HFF-Myc (cell line): ENCODE measurements at places on chromosomes 4 and X.

DNA sequence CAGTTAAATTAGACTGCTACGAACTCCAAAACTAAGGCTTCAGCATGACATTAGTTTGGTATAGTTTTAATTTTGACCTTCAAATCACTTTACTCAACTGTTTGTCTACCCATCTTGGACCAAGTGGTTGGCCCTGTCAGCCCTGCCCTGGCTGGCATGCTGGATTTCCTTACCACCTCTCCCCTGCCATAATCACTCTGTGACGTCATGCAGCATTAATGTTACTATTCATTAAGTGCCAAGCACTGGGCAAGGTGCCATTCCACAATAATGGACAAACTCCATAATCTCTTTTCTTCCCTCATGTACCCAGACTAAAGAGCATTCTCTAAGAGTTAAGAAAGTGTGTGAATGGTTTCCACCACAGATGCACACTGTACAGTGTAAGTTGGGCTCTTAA is 277.0 kb upstream of the INTU start:
- no peak for DNase-seq

DNA sequence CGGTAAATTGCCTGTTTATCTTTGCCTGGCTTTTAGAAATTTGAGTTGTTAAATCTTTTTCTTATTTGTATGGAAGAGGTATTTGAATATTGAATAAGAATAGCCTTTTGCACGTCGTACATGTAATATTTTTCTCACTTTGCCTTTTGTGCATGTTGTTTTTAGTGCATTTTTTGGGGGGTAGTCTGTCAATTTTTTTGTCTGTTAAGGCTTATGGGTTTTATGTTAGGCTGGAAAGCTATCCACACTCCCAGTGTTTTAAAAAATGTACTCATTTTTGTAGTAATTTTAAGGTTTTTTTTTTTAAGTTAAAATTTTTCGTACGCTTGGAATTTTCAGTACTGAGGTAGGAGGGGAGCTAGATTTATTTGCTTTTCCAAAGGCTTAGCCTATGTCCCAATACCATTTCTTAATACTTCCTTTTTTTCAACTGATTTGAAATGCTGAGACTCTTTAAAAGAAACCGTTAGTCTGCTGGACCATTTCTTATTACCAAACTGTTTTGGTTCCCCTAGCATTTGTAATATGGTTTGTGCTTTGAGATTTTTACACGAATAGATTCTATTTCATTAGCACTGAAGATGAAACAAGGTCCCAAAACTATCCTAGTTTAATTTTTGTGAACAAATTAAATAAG is 1.3 kb downstream of the HERC5 start:
- no peak for DNase-seq

DNA sequence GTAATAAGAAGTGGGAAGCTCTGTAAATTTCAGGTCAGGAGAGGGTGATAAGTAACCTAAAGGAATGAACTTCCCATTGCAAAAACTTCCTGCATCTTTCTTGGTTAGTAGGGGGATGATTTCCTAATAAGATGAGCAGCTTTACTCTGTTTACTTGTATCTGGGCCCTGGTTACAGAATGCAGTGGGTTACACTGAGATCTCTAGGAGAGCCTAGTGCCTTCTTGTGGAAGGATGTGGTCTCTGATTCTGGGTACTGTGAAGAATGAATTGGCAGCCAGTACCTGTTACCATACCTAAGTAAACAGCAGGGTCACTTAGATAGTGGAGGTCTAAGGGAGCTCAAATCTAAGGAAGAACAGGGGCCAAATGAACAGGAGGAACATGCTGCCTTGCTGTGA is 320.6 kb downstream of the ARHGAP10 start:
- no peak for DNase-seq

DNA sequence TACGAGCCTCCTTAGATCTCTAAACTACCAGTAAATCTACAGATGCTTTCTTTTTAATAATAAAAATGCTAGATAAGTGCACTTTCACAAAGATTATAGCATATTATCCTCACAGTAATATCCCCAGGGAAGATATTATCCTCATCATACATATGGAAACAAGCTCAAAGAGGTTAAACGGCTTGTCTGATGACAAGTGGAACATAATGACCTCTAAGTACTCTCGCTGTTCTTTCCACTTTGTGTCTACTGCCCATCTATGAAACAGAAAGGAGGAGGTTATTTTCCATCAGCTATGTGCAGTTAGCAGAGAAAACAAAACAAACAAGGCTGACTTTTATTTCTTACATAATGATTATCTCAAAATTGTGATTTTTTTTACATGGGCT is 42.8 kb upstream of the PRDM8 start:
- DNase-seq, result no peak

GRCh38 chr4:56821381-56822243 is at the start of gene SPINK2:
Gene SPINK2, minus strand, starts transcription at chr4:56821701. Its CDS starts 39 bp downstream, at chr4:56821662.
- no peak for DNase-seq

DNA sequence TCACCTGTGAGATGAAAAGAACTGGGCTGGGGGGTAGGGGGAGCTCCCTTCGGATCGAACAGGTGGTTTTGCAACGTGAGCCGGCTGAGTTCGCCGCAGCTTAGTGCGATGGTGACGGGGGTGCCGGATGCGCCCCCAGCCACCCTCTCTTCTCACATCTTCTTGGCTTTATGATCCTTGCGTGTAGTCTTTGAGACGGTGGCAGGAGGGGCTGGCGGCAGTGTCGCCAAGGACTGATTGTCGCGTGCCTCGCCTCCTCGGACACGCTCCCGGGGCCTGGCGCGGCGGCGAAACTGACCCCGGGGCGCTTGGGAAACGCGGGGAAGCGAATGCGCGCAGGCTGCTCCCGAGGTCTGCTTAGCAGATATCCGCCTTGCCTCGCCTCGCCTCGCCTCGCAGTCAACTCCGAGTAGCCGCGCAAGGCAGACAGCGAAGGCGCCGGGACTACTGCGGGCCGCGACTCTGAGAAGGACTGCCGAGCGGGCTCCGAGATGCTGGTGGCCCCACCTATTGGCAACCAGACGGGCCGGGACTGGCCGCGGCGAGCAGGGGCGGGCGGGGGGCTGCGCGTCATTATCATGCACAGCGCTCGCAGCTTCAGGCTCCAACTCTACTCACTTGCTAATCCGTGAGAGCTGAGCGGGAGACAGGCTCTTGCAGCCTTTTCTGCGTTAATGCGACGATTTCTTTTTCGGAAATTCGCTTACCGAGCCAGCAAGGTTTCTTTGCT is 1.5 kb downstream of the GRID2 start:
- DNase-seq, result no peak

GRCh38 chr4:178136736-178137345 is 694.6 kb upstream of the AGA start:
- no peak for DNase-seq

- DNase-seq, result no peak
Measured at GRCh38 chr4:145531859-145532258, 50.2 kb downstream of the SMAD1 start.

GRCh38 chrX:12906046-12906761 is at the start of gene TLR8:
Gene TLR8, plus strand, starts transcription at chrX:12906620. Its CDS starts 87 bp downstream, at chrX:12906707.
- DNase-seq, result no peak

DNA sequence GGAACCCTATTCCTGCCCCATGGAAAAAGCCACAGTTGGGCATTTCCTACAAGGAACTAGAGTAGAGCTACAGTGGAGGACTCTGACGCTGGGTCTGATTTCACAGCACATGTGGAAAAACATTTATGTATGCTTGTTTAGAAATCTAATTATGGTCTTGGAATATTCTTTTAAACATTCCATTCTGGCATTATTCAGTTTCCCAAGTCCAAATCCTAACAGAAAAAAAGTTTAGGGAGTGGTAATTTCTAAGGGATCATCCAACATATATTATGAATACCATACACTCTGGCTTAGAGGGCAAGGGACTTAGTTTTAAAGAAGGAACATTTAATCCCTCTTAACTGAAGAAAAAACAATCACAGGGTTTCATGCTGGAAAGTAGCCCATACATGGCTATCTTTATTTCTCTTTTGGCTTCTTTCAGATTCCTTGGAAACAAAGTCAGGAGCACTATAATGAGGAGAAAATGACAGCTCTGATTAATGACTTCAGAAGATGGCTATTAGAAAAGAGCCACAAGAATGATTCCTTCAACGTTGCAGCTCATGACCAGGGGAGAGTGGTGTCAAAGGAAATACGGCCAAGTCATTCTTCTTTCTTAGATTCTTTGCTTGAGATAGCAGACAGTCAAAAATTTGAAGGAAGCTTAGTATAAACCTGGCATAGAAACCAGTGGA is 56.1 kb downstream of the CNGA2 start:
- DNase-seq, result no peak

DNA sequence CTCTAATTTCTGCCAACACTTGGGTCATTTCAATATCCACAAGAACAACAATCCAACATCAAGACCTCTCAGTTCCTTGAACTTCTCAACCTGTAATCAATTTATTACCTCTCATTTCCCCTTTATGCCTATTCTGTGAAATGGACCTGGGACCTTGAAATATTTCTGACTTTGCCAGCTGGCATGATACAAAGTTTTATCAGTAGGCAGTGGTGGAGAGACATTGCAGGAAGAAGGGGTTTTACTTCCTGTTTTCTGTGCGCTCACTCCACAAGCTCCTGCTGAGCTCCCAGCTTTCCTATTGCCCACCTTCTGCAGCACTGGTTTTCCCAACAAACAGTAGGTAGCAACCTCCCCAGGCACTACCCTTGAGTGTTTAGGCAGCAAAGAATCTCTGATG is 3.5 kb upstream of the ARHGEF6 start:
- DNase-seq, result no peak

DNA sequence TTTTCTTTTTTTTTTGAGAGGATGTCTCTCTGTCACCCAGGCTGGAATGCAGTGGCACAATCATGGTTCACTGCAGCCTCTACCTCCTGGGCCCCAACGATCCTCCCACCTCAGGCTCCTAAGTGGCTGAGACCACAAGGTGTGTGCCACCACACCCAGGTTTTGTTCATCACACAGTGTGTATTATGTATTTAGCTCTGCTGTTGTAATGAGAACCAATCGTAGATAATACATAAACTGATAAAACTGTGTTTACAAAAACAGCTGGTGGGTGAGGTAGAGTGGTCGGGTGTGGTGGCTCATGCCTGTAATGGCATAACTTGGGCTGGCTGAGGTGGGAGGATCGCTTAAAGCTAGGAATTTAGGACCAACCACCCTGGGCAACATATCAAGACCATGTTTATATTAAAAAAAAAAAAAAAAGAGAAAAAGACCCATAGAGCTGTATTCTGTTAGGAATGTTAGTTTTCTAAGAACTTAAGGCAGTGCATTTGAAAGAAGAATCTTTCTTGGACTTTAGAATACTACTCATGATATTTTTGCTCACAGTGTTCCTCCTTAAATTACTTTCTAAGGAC is 34.9 kb downstream of the POLR2B start:
- DNase-seq, result no peak

- DNase-seq, result no peak
Measured at GRCh38 chr4:87926554-87927098, 48.9 kb upstream of the SPP1 start.

- no peak for DNase-seq
Measured at GRCh38 chr4:173333658-173334084, 487 bp downstream of the HMGB2 start.

- no peak for DNase-seq
Measured at GRCh38 chr4:169988252-169988651, 37.9 kb downstream of the MFAP3L start.

GRCh38 chr4:38860788-38861424 is 4.3 kb upstream of the TLR6 start:
- DNase-seq, result no peak
